ENCODE measurements at places on chromosomes 6 and 20.

GRCh38 chr6:41200901-41201763, at the start of gene TREML2:
Gene TREML2, minus strand, starts transcription at chr6:41201149. Its CDS starts 141 bp downstream, at chr6:41201008.
- no peak for DNase-seq

- DNase-seq: no peak
Observed at GRCh38 chr6:166025149-166025898, 142.3 kb downstream of the TBXT start.

GRCh38 chr6:71012866-71013469, 56.1 kb upstream of the B3GAT2 start:
- peak; percentile 70 for DNase-seq

- DNase-seq: no peak
Observed at GRCh38 chr6:105799056-105799455, 287.1 kb upstream of the PRDM1 start.

DNA sequence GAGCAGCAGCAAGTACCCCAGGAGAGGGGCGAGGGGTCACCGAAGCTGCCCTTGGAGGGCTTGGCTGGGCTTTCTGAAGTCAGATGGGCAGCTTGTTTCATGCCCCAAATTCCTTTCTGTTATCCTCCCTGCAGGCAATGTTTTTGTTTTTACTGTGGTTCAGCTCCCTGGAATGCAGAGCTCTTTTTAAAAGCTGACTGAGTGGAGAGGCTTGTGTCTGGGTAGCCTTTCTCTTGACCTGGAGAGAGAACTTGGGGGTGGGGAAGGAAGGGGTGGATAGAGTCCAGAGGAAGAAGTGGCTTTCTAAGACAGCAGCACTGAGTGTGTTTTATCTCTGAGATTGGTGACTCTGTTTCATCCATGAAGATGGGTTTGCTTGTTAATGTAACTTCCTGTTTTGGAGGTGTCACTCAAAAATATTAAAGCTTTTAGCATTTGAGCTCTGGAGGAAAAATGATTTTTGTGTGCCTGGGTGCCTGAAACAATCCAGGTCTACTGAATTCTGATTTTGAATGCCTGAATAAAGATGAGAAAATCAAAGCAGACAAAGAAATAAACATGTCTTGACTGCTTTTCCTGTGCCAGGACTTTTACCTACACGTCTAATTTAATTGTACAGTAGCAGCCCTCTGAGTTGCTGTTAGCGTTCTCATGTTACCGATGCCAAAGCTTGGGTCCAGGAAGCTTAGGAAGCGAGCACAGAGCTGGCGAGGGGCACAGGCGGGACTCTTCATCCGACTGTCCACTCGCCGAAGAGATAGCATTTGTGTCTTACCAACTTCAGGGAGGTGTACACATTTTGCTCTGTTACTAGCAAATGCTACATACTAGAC, 78.2 kb upstream of the EEF1E1 start:
- no peak for DNase-seq

DNA sequence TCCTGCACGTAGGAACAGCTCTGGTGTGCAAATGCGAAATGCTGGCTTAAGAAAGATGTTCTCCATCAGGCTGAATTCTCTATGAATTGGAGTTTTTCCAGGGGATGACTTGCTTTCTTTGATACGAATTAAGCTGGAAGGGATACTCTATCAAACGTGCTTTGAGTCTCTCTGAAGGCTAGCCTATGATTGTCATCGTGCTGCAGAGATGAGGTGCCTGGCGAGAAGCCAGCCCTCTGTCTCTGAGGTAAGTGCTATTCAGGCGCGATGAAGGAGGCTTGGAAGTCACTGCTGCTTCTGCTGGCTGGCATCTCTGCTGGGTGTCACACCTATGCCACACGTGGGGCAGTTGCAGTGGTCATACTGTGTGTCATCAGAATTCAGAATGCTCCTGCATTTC, 223.7 kb downstream of the TAF4 start:
- peak; percentile 8 for DNase-seq

- DNase-seq: peak; percentile 39
Observed at GRCh38 chr20:38658879-38659596, 57.4 kb downstream of the ARHGAP40 start.
